ENCODE measurements at places on chromosomes 13 and 19. TPM values are rescaled to one million over a fixed set of nuclear protein-coding genes. Genes with fewer than 3 reads are reported as not detected.

Gene TUBB4A
- total RNA-seq = 0.17 TPM

Gene MAB21L1
- total RNA-seq = 0.65 TPM

Gene RNF113B
- not detected for total RNA-seq

Gene FXYD3
- not detected for total RNA-seq

Gene ZNF888
- total RNA-seq = 3.0 TPM

Gene CYSLTR2
- total RNA-seq = not detected

Gene ATP8A2
- 2.7 TPM for total RNA-seq

- DNase-seq = no peak
Measured at GRCh38 chr19:46463516-46463915, 7.8 kb downstream of the PNMA8A start.

DNA sequence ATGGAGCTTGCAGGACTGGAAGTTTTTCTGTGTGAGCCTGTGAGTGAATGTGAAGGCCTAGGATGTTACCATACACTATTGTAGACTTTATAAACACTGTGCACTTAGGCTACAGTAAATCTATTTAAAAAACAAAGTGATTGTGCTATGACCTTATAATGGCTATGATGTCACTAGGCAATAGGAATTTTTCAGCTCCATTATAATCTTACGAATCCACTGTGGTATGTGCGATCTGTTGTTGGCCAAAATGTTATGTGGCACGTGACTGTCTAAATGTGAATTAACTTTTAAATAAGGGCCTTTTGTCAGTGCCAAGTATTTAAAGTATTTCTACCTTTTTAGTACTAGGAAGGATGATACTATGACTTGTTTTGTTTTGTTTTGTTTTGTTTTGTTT, 54.9 kb downstream of the DPY19L3 start:
- no peak for DNase-seq

DNA sequence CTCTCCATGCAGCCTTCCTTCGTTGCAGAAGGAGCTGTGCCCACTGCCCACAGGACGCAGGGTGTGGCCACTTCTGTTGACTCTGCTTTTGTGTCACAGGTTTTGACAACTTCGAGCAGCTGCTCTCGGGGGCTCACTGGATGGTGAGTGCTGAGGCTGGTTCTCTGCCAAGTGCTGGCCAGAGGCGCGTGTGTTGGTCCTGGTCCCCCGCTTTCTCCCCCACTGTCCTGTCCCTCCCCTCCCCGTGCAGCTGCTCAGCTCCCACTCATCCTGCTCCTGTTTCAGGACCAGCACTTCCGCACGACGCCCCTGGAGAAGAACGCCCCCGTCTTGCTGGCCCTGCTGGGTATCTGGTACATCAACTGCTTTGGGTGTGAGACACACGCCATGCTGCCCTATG, 10.6 kb upstream of the PDCD2L start:
- DNase-seq = no peak

DNA sequence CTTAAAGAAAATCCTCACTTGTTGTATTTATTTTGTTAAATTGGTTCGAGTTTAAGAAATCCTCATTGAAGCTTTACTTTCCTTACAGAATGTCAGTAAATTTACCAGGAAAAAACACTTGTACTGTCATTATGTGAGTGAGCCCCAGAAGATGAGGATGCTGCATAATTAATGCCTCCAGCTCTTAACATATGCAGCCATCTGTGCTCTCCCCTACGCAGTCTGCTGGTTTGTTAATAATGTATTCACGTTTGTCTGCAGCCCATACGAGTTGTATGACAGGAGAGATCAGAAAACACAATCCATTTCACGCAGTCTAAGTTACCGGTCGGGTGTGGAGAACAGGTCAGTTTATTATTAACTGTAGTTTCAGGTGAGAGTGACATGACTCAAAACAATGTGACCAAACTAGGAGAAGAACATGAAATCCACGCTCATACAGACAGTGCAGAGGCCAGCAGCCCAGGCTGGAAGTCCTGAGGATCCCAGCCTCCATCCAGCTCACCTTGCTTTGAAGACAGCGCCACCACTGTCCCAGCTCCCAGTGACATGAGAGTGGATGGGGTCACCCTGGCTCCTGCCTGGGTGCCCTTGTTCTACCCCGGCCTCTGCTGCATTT, 19.8 kb upstream of the ATP11A start:
- no peak for DNase-seq

DNA sequence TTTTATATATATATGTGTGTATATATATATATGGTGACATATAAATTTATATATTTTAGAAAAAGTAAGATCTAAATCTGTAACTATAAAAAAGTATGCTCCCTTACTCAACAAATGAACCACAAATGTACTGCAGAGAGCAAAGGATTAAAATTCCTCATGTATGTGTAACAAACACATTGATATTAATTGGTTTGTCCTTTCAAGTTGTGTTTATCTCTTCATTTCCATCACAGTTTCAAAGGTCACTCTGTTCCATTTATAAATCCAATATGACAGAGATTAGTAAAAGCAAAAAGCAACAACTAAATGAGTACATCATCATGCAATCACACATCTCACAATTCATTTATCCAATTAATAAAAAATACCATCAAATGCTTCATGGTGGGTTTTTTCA, 247.9 kb downstream of the DACH1 start:
- DNase-seq = no peak

DNA sequence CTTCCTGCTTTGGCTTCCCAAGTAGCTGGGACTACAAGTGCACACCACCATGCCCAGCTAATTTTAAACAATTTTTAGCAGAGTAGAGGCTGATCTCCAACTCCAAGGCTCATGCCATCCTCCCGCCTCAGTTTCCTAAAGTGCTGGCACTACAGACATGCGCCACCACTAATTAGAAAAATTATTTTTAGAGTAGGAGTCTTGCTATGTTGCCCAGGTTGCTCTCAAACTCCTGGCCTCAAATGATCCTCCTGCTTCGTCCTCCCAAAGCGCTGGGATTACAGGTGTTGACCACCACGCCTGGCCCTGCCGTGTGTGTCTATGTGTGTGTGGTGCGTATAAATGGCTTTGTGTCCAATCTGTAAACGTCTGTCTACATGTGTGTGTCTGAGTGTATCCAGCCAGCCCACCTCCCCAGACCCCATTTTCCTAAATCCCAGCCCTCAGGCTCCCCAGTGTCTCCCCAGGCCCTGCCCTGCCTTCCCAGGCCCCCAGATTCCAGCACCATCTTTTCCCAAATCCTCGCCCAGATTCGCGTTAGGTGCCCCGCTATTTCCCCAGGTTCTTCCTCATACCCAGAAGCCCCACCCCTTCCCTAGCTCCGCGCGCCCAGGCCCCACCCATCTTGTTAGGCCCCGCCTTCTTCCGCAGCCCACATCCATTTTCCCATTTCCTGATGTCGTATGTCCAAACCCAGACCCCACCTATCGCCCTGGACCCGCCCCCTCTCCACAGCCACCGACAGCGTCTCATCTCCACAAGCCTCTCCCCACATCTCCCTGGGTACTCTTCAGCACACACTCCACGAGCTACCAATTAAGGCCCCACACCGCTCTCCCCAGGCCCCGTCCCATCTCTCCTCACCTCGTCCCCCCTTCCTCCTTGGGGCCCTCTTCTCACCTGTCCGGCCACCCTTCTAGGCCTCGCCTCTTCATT, 24.9 kb downstream of the SLC8A2 start:
- peak; percentile 75 for DNase-seq

GRCh38 chr13:43879755-43880181, at the start of gene LACC1:
Gene LACC1, plus strand, starts transcription at chr13:43879904. Its CDS starts 1,082 bp downstream, at chr13:43880986.
- no peak for DNase-seq

DNA sequence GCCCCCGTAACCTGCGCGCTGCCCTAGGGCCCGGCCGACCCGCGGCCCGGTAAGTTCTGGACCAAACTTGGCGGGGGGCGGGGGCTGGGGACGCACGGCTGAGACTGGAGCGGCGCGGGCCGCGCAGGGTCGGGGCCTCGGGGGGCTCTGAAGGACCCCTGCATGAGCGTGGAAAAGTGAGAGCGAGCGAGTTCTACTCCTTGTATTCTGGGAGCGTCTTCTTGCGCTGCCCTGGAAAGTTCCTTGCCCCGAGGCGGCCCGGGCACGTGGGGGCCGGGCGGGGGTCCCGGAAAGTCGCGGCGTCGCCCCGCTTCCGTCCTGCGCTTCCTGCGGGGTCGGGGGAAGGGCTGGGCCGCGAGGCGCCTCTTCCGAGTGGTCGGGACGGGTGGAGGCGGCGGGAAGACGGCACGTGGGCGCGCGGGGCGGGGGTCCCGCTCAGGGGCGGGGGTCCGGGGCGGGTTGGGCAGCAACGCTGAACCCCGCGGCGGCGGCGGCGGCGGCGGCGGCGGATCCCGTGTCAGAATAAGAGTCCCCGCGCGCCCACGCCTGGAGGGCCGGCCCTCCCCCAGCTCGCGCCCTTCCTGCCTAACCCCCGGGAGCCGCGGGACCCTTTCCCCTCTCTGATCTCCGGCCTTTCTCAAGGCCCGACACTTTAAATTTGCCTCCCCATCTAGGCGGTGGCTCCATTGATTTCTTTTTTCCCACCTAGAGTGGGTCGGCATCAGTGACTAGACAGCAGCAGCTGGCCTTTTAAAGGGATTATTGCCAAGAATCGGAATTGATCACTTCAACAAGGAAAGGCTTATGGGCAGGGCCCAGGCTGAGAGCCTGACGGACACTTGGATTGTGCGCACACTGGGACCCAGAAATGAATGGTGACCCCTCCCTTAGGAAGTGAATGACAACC, 749 bp downstream of the GATAD2A start:
- peak; percentile 55 for DNase-seq

DNA sequence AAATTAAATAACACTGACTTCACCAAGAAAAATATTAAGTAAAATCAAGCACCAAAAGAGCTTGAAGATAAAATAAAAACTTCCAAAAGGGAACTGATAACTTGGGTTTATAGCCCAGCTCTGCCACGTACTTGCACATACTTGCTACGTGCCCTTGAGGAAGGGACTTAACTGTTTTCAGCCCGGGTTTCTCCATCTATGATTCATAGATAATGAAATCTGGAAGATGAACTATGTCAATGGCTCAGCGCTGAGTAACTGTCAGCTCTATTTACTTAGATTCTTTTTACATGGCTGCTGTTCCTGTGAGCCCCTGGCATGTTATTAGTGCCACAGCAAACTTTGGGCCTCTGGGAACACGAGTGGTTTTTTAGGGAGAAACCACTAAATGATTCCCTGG, 9.6 kb upstream of the ZC3H13 start:
- DNase-seq = peak; percentile 50

DNA sequence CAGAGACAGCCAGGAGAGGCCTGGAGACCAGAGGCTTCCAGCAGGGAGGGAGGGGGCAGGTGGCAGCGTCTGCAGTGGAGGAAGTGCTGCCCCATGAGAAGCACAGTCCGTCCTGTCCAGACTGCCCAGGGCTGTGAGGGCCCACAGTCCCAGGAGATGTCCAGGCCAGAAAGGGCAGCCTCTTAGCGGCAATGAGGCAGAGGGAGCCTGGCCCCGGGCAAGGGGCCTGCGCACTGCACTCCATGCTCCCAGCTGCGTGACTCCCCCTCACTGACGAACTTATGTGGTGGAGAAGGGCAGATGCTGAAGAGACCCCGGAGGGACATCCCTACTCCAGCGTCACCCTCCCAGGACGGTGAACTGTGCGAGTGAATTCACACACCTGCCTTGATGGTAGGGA, 115.3 kb downstream of the SOX1 start:
- no peak for DNase-seq

DNA sequence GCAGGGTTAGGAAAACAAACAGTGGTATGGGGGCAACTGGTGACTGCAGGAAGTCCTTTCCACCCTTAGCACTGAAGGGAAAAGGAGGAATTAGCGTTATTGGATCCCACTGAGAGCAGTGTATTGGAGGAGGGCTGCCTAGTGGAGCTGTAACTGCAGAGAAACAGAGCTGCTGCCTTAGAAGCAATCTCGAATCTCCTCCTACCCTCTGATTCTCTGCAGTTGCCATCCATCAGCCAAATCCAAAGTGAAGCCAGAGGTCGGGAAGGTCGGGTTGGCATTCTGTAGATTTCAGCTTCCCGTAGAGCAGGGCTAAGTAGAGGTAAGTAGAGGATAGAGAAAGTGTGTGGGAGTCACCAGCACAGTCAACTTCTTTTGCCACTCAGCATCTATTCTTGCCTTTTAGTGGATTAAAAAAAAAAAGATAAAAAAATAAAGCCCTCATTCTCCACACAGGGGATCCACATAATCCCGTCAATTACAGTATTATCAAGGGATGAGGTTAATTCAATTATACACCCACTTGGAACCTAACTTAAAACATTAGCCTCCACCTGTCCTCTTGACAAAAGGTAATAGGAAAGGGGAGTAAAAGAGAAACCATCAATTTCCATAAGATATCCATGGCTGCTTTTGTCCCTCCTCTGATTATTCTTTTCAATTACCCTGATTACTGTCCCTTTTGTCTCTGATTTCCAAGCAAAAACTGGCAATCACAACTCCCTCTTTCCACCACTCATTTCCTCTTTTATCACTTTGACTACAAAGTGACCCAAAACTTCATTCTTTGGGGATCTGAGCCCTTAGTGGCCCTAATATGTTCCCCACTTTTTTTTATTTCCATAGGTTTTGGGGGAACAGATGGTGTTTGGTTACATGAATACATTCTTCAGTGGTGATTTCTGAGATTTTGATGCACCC, 234.7 kb downstream of the RBM26 start:
- no peak for DNase-seq

- no peak for DNase-seq
Measured at GRCh38 chr19:46225558-46226004, 4.0 kb upstream of the IGFL1 start.

GRCh38 chr19:30781519-30781918, 409.3 kb downstream of the ZNF536 start:
- no peak for DNase-seq

DNA sequence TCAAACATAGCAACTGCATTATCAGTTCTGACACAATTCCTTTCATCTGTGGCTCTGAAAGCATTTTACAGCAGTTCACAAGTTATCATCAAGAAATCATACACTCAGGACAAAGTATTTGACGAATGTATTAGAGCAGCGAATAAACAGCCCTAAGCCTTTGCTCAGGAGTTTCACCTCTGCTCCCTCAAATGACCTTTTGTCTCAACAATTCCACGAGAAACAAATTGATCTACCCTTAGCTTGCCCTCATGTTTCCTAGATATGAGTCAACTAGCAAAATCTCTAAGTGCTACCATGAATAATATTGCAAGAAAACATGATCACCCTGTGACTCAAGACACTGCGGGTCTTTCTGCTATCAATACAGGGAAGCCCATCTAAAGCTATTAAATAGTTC, 396.1 kb downstream of the EFNB2 start:
- no peak for DNase-seq

- DNase-seq = no peak
Measured at GRCh38 chr19:33501693-33502356, 19.8 kb downstream of the PEPD start.

DNA sequence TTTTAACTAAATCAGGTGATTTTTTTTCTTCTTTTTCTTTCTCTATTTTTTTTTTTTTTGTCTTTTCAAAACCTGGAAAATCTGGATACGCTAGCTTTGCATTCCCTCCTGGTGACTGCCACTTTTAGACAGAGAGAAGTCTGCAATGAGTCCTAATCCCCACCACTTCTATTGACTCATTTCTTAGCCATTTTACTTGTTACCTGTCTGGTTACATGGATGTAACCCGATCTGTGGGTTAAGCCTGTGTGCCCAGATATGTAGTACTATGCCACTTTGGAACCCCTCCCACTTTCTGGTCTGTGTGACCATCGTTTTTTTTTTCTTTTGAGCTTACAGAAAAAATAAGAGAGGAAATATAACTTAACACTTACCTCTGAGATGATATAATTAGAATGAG, 817.8 kb upstream of the PCDH9 start:
- DNase-seq = no peak

Data from Daoy (cell line).